SJCRH30 (cell line): ENCODE measurements at places on chromosomes 7 and 10. TPM values are rescaled to one million over a fixed set of nuclear protein-coding genes. Genes with fewer than 3 reads are reported as not detected.
A peak's percentile ranks its signal among the peaks of the same experiment; 100 is the strongest.

AUTS2 gene
- total RNA-seq = 21.9 and 30.1 TPM in 2 replicates

CNNM2 gene
- total RNA-seq = 4.5 and 4.9 TPM in 2 replicates

FAM221A gene
- 1.5 and 1.8 TPM in 2 replicates for total RNA-seq

RNF32 gene
- total RNA-seq = 0.76 and 0.97 TPM in 2 replicates

ICA1 gene
- total RNA-seq = not detected in 2 replicates

COBL gene
- total RNA-seq = 0.03 and 0.04 TPM in 2 replicates

PRLHR gene
- total RNA-seq = not detected in 2 replicates

- no peak overlapping the region for H3K27ac ChIP-seq
- H3K36me3 ChIP-seq = no peaks in the 10 kb centered on the region
- no peak overlapping the region for H3K4me3 ChIP-seq
These were observed 46.5 kb downstream of the ZMIZ1 start for GRCh38 chr10:79115302-79115701.

- no peaks in the 10 kb centered on the region for H3K27me3 ChIP-seq
- H3K27ac ChIP-seq = no peak overlapping the region
- H3K4me3 ChIP-seq = no peak overlapping the region
These were observed 6.0 kb downstream of the CHPF2 start for GRCh38 chr7:151238190-151238810.

- H3K36me3 ChIP-seq = no peaks in the 10 kb centered on the region
- H3K4me3 ChIP-seq = no peak overlapping the region
- H3K27me3 ChIP-seq = no peaks in the 10 kb centered on the region
- DNase-seq = peak; percentile 12
- no peak overlapping the region for H3K27ac ChIP-seq
These were observed 394.9 kb downstream of the DGKB start for GRCh38 chr7:14507617-14508016.

DNA sequence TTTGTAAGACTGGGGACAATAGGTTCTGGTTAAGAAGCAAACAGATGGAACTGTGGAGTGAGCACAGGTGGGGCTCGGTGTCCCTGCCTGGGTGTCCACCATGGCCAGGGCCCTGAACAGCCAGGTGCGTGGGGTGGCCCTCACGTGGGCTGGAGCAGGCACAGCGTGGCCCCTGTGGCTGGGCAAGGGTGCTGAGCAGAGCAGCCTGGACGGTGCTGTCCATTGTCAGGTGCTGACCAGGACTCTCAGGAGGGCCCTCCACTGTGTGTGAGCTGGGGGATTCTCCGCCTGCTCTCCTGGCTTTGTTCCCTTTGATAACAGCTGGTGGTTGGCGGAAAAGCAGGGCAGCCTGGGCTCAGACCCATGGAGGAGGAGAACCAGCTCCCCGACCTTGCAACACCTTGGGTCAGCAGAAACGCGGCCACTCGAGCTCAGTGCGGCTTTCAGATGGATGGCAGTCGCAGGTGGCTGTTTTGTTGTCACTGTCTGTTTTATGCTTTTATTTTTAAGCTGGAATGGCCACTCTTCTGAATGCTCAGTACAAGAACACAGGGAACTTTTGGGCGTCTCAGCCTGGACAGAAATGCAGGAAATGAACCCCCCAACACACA, 273.9 kb upstream of the ADARB2 start:
- H3K27me3 ChIP-seq = no peaks in the 10 kb centered on the region
- H3K4me3 ChIP-seq = no peak overlapping the region
- H3K36me3 ChIP-seq = no peaks in the 10 kb centered on the region
- no peaks in the 10 kb centered on the region for H3K4me1 ChIP-seq
- DNase-seq = no peak

GRCh38 chr7:138889582-138890498, 91.3 kb downstream of the KIAA1549 start:
- H3K27me3 ChIP-seq = no peaks in the 10 kb centered on the region
- H3K27ac ChIP-seq = peak overlapping the region; percentile 74
- DNase-seq = no peak
- 0 out of 2 replicates have a peak, but pooled peaks cover 2% of the 10 kb centered on the region for H3K36me3 ChIP-seq

- H3K27ac ChIP-seq = no peak overlapping the region
- no peak overlapping the region for H3K4me3 ChIP-seq
- no peaks in the 10 kb centered on the region for H3K36me3 ChIP-seq
- H3K27me3 ChIP-seq = no peaks in the 10 kb centered on the region
- no peaks in the 10 kb centered on the region for H3K4me1 ChIP-seq
These were observed 35.4 kb upstream of the KNDC1 start for GRCh38 chr10:133124357-133125211.

GRCh38 chr7:95776561-95777185, 4.3 kb downstream of the DYNC1I1 start:
- DNase-seq = peak; percentile 26
- H3K4me3 ChIP-seq = peak overlapping the region; percentile 52; the same call in 1 of the 2 replicates
- no peaks in the 10 kb centered on the region for H3K27me3 ChIP-seq
- peaks cover 41% of the 10 kb centered on the region for H3K4me1 ChIP-seq

DNA sequence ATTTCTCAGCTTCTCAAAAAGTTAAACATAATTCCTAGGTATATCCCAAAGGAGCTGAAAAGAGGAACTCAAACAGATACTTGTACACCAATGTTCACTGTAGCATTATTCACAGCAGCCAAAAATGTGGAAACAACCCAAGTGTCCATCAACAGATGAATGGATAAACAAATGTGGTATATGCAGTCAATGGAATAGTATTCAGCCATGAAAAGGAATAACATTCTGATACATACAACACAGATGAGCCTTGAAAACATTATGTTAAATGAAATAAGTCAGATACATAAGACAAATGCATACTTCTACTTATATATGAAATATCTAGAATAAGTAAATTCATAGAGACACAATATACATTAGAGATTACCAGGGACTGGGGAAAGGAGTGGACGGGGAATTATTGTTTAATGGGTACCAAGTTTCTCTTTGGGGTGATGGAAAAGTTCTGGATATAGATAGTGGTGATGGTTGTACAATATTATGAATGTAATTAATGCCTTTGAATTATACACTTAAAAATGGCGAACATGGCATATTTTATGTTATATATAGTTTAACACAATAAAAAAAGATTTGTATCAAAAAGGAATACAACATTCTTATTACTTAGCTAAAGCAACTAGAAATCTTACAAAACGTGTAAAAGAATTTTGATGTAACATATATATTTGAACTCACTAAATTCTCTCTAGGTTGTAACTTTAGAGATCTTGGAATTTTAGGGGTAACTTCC, 15.0 kb downstream of the PEX1 start:
- no peak overlapping the region for H3K27ac ChIP-seq
- H3K4me3 ChIP-seq = no peak overlapping the region
- H3K27me3 ChIP-seq = no peaks in the 10 kb centered on the region
- DNase-seq = no peak
- no peaks in the 10 kb centered on the region for H3K4me1 ChIP-seq

- H3K36me3 ChIP-seq = peaks cover 32% of the 10 kb centered on the region
- H3K4me3 ChIP-seq = no peak overlapping the region
- no peaks in the 10 kb centered on the region for H3K27me3 ChIP-seq
- no peak overlapping the region for H3K27ac ChIP-seq
- DNase-seq = peak; percentile 28
These were observed 40.6 kb downstream of the CYP17A1 start for GRCh38 chr10:102796407-102797176.

- no peaks in the 10 kb centered on the region for H3K27me3 ChIP-seq
- no peaks in the 10 kb centered on the region for H3K36me3 ChIP-seq
- no peak for DNase-seq
- no peak overlapping the region for H3K4me3 ChIP-seq
- peak overlapping the region; percentile 34 for H3K27ac ChIP-seq
These were observed 465.7 kb downstream of the AUTS2 start for GRCh38 chr7:70063927-70064326.

DNA sequence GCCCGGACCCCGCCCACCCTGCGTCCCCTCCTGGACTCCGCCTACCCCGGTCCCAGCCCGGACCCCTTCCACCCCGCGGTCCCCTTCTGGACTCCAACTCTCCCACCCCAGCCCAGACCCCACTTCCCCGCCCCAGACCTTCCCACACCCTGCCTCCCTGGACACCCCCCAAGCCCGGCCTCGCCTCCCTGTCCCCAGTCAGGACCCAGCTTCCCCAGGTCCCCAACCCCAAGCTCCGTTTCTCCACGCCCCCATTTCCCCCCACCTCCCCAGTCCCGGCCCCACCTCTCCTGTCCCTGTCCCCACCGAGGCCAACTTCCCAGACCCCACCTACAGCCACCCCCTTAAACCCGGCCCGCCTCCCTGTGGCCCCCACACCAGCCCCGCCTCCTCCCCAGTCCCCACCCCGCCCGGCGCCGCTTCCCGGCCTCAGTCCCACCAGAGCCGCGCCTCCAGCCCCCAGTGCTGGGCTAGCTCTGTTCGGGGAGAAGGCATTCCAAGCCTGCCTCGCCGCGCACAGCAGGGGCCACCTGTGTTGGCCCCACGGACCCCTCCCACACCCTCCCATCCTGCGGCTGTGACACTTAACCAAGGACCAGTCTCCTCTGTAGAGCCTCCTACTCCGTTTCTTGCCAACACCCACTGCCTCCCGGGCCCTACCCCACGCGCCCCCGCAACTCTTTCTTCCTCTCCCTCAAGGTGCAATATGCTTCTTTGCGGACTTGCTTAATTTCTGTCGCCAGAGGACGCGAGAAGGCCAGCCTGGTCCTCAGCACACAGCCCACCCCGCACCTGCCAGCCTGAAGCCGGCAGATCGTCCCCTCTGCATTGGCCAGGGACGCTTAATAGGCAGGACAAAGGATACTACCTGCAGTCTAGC, 736 bp upstream of the ITIH5 start:
- no peak overlapping the region for H3K27ac ChIP-seq
- no peak for DNase-seq
- no peak overlapping the region for H3K4me3 ChIP-seq
- H3K36me3 ChIP-seq = no peaks in the 10 kb centered on the region
- H3K4me1 ChIP-seq = no peaks in the 10 kb centered on the region; the same call in 1 of the 2 replicates

GRCh38 chr10:33249659-33250345, 84.7 kb downstream of the NRP1 start:
- H3K4me3 ChIP-seq = no peak overlapping the region
- DNase-seq = no peak
- no peaks in the 10 kb centered on the region for H3K27me3 ChIP-seq
- H3K36me3 ChIP-seq = no peaks in the 10 kb centered on the region
- H3K27ac ChIP-seq = no peak overlapping the region

DNA sequence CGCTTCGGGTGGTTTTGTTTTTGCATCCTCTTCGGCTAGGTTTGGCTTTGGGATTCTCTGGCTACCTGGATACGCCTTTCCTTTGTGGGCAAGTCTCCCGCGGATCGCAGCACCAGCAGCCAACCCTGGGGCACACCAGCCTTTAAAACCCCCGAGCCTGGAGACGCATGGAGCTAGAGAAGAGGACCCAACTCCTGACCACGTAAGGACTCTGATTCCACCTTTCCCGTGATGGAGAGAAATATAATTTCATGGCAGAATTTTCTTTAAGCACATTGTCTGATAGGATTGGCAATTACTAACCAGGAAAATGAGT, 535.4 kb upstream of the GALNT17 start:
- H3K27ac ChIP-seq = no peak overlapping the region
- no peaks in the 10 kb centered on the region for H3K4me1 ChIP-seq
- no peak for DNase-seq
- H3K36me3 ChIP-seq = no peaks in the 10 kb centered on the region
- H3K4me3 ChIP-seq = no peak overlapping the region

- H3K4me3 ChIP-seq = peak overlapping the region; percentile 69
- H3K4me1 ChIP-seq = peaks cover 3% of the 10 kb centered on the region; the same call in 1 of the 2 replicates
- DNase-seq = peak; percentile 71
- no peaks in the 10 kb centered on the region for H3K27me3 ChIP-seq
- no peak overlapping the region for H3K27ac ChIP-seq
- H3K36me3 ChIP-seq = peaks cover 10% of the 10 kb centered on the region
These were observed 2.0 kb downstream of the ZNF503 start for GRCh38 chr10:75399461-75400162.

GRCh38 chr7:45990276-45990675, 69.2 kb upstream of the IGFBP3 start:
- no peaks in the 10 kb centered on the region for H3K27me3 ChIP-seq
- no peak for DNase-seq
- no peaks in the 10 kb centered on the region for H3K4me1 ChIP-seq
- no peak overlapping the region for H3K4me3 ChIP-seq

DNA sequence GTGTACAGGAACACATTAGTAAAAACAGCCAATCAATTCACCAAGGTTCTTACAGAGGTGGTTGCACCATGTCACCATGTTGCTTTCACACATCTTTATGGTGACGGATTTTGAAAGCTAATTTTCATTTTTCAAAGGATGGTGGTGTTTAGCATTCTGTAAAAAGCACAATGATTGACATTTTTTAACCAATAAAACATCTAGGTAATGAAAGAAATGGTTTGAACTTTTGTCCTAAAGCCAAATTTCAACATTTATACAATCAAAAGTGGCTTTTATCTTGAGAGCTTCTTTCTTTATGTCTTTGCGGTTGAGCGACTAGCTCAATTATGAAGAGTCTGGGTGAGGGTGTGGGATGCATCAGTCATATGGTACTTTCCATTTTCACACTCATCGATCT, 94.4 kb downstream of the MALRD1 start:
- no peaks in the 10 kb centered on the region for H3K36me3 ChIP-seq
- no peaks in the 10 kb centered on the region for H3K4me1 ChIP-seq

- peaks cover 26% of the 10 kb centered on the region for H3K4me1 ChIP-seq
- no peak overlapping the region for H3K4me3 ChIP-seq
These were observed 1.5 kb upstream of the ZNF438 start for GRCh38 chr10:31033147-31033546.

- no peak overlapping the region for H3K27ac ChIP-seq
- H3K4me3 ChIP-seq = no peak overlapping the region
- H3K27me3 ChIP-seq = no peaks in the 10 kb centered on the region
- no peak for DNase-seq
- H3K36me3 ChIP-seq = no peaks in the 10 kb centered on the region
These were observed 385.8 kb downstream of the ETV1 start for GRCh38 chr7:13603661-13604060.

- no peaks in the 10 kb centered on the region for H3K4me1 ChIP-seq
- H3K4me3 ChIP-seq = no peak overlapping the region
- DNase-seq = no peak
These were observed 8.0 kb upstream of the CFAP70 start for GRCh38 chr10:73366381-73367298.
